Stimulated activated CD4-positive, alpha-beta T cell treated with anti-CD3 and anti-CD28 coated beads, TNF-alpha, amount 100 ng/mL, for 1 hour (primary cell): ENCODE measurements at places on chromosomes 11 and 22.

DNA sequence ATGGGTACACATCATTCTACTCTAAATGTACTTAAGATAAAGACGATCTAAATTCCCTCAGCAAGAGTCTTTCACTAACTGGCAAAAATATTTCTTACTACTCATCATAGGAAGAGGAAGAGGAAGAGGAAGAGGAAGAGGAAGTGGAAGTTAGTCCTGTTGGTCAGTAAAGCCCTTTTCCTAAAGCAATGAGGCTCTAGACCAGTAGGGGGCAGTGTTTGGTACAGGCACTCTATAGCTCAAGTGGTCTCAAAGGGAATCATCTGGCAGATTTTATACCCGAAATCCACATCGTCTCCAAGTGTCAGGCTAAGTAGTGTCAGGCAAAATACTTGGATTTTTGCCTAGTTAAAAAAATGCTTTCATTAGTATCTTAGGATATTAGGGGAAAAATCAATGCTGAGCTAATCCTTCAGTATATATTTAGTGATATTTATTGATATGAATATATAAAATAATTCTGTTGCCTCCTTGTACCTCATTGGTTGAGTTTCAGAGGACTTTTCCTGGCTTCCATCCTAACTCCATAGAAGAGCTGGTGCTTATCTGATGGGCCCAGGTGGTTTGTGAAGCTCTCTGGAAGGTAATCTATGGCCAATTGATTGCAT, 7.7 kb downstream of the BLID start:
- DNase-seq: no peak

GRCh38 chr11:121451178-121451985, 732 bp upstream of the SORL1 start:
- DNase-seq: no peak

GRCh38 chr11:10205928-10206327, 88.1 kb downstream of the SBF2 start:
- DNase-seq: no peak

- DNase-seq: no peak
These were observed 63.5 kb downstream of the CRYBB2 start for GRCh38 chr22:25282671-25283561.

DNA sequence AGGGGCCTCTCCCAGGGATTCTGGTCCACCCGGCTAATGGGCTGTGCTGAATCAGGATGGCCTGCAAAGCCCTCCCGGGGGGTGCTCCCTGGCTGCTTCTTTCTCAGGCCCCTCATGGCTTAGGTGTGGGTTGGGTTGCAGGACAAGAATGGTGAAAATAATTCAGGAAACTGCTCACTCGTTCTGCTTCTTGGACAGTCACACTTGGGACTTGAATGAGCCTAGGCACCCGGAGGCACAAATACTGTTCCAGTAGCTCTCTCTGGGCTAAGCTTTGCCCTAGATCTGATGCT, 83.2 kb downstream of the TRIM29 start:
- no peak for DNase-seq
